ENCODE measurements at places on chromosomes 3 and 15.

DNA sequence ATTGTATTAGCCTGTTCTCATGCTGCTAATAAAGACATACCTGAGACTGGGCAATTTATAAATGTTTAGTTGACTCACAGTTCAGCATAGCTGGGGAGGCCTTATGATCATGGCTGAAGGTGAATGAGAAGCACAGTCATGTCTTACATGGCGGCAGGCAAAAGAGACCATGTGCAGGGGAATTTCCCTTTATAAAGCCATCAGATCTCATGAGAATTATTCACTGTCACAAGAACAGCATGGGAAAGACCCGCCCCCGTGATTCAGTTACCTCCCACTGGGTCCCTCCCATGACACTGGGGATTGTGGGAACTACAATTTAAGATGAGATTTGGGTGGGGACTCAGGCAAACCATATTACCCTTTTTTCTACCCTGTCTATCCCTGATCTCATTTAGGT is 51.5 kb upstream of the MYZAP start:
- DNase-seq, result no peak

GRCh38 chr3:58586776-58587192 is 9.6 kb upstream of the FAM107A start:
- no peak for DNase-seq

- DNase-seq, result no peak
These were observed 161.9 kb upstream of the ATP11B start for GRCh38 chr3:182631183-182632076.

GRCh38 chr3:177371888-177372287 is 174.6 kb upstream of the TBL1XR1 start:
- no peak for DNase-seq

GRCh38 chr15:48794697-48795134 is 16.2 kb downstream of the CEP152 start:
- no peak for DNase-seq

DNA sequence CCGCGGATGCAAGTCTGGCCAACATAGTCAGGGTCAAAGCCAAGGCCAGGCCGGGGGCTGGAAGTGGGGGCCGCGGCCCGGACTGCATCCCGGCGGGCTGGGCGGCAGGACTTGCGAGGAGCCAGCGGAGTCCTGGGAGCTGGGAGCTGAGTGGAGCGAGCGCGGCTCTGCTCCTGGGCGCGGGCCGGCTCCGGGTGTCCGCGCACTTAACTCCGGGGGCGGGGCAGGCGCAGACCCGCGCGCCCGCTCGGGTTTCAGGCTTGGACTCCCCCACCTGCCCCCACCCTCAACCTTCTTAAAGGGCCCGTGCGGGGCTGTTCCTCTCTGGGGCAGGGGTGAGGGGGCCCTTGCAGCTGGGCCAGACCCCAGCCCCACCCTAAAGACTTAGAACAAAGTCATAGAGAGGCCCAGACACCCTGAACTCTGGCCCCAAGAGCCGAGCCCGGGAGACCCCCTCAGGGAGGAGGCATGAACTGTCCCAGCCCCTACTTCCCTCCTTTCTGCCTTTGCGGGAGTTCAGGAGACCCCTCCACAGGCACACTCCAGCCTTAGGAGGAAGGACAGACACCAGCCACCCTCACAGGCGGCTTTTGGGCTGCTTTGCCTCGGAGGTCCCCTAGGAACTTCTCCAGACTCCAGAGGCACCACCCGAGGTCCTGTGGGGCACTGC is at the start of gene CSPG4:
Gene CSPG4, minus strand, starts transcription at position 181 of the 670 bp plus-strand sequence. Its CDS starts 93 bp downstream, at position 88.
- no peak for DNase-seq

DNA sequence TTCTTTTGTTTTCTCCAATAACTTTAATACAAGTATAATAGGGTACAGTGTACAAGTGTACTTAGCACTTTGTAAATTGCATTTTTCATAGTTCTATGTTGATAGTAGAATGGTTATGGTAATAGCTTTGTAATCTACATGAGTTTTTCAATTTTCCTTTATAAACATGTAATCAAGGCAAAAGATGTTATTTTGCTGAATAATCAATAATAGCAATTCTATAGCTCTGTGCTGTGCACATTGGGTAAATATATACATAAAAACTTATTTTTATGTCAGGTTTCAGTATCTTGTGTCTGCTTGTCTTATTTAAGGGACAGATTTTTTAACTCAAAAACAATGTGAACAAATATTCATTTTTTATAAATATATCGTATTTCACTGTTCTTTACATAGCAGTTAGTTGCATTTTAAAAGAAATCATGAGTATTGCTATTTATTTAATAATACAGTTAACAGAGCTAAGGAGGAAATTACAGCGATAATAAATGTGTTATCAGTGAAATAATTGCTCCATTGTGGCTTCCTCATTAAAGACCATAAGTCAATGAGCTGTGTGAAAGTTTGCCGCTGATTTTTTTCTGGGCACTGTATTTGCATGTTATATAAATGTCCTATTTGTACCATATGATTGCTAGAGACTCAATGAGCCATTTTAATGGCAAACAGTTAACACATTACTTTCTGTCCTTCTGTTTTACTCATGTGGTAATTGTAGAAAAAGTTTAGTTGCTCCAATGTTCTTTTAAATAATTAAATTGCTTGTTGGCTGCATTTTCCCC is 214.6 kb upstream of the STAC start:
- no peak for DNase-seq

DNA sequence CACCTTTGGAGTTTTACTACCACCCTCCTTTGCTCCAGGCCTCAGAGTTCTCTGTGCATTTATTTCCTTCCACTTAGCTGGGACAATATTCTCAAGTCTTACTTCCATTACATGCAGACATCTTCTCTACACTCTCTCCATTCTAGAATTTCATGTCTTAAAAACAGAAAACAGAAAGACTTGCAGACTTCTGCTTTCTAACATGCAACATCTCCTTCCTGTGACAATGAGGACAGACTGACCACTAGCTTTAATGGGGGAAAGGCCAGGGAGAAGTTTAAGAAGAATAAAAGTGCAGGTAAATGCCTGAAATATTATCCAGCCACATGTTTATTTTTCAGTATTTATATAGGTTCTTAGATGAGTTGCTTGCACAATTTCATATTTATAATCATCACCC is 17.1 kb upstream of the CSTA start:
- no peak for DNase-seq

DNA sequence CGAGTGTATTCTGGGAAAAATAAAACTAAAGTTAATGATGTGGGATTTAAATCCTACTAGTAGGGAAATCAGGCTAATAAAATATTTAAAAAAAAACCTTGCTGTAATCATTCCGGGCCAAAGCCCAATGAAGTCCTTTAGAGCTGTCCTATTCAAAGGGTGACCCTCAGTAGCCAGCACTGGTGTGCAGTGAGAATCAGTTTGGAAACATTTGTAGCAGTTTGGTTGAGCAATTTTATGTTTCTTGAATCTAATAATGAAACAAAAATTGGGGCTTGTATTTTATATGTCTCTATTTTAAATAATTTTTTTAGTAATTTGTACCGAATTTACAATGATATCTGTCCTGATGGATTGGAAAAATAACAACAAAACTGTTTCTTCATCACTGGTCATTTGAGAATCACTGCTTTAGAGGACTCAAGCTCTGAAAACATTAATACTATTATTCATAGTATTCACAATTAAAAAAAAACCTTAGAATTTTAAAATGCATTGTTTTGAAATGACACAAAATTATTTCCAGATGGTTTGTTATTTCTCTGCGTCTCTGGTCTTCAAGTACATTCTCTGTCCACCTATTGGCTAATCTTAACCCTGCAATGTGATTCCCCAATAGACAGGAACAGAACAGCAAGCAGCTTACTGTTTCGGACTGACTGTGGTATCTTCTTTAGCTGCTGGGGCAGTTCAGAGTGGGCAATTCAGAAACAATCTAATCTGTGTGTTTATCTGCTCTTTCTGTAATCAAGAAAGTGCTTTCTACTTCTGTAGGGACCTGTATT is 71.2 kb downstream of the OTOL1 start:
- no peak for DNase-seq

DNA sequence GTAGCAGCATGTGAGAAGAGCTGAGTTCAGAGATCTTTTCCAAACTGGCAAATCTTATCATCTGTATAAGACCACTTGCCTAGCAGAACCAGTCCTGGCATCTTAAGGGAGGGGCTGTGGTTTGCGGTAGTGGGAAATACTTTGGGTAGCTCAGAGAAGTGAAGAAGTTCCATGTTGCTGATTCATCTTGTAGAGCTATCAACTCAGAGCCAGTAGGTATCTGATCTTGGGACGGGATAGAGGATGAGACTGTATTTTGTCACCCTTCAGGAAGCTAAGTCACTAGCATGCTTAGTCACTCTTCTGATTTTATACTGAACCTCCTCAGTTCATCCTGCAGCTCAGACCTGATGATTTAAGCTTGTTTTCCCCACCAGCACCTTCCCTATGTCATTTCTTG is 211.4 kb downstream of the NR1D2 start:
- no peak for DNase-seq

DNA sequence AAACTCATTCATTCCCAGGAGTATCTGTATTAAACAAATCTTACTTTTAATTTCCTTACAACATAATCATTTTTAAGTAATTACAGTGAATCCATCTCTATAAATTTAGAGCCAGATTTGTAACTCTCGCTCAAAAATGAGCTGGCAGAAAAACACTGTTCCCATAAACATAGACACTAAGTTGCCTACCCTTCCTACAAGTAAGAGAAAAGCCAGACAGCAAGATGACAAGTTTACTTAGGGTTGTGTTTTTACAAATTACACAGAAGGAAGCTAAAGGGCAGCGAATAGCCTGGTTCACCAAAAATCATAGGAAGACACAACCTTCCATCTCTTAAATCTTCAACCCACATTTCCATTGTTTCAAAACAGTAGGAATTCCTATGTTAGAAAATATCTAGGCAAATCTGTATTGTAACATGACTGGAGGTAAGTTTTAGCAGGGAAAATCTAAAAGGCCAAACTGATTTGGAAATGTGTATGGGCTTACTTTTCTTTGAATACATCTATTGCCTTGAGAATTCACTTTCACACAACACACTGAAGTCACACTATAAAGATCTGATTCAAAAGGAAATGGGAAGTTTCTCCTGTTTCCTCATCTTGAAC is 21.7 kb downstream of the HERC1 start:
- DNase-seq, result no peak

DNA sequence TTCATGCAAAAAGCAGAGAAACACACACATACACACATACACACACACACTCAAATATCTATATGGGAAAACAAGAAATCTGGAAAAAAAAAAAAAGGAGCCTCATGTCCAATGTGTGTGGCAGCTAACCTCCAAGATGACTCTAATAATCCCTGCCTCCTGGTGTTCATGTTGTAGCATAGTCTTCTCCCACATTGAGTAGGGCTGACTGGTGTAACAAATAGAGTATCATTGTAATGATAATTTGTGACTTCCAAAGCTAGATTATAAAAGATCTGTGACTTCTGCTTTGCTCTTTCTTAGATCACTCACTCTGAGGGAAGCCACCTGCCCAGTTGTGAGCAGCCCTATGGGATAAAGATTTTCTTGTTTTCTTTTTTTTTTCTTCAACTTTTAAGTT is 130.9 kb upstream of the TNIK start:
- DNase-seq, result no peak

GRCh38 chr3:129224984-129225393 is 24.4 kb upstream of the COPG1 start:
- no peak for DNase-seq

GRCh38 chr3:107621465-107621864 is 98.7 kb downstream of the BBX start:
- no peak for DNase-seq

Measured in stimulated activated CD4-positive, alpha-beta T cell treated with anti-CD3 and anti-CD28 coated beads, Interleukin-1b, Interleukin-23, amount 100 ng/mL, for 1 hour (primary cell).